ENCODE measurements at places on chromosomes 12 and 14.

DNA sequence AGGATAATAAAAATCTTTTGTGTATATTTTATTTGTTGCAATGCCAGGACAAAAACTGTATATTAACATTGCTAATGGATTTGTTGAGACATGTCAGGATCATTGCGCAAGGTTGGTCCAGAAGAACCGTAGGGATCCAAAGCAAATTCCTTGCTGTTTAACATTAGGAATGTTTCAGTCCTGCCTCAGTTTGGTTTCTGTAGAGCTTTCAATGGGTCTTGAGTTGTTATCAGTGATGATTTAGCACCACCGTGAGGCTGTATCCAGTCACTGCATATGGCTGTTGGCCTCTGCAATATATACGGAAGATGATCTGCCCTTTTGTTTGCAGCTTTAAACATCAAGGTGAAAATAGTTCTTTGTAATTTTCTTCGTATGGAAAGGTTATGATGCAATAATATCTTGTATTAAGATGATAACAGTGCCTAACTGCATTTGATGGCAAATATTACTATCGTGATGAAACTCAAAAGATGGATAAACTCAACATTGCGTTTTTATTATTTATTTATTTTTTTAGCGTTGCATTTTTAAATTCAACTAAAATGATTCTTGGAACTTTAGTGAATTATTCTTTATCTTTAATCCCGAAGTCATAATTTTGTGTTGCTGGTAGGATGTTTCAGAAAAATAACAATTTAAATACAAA is 231.2 kb downstream of the AKAP6 start:
- DNase-seq, result no peak

GRCh38 chr12:132117558-132117875 is 26.6 kb downstream of the DDX51 start:
- no peak for DNase-seq

DNA sequence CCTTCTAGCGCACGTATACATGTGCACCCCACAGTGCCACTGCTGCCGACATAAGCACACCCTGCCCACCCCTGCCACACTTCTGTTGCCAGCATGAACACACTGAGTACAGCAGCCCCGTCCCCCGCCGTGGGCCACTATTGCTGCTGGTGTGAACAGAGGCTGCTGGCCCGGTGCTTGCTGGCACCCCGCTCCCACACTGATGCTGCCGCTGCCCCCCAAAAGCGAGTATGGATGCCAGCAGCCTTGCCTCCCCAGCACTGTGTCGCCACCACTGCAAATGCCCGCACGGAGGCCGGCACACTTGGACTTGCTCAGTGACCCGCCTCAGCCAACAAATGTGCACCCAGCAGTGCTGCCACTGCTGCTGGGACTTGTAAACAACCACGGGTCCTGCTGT is 872.4 kb upstream of the ATXN7L3B start:
- DNase-seq, result no peak

DNA sequence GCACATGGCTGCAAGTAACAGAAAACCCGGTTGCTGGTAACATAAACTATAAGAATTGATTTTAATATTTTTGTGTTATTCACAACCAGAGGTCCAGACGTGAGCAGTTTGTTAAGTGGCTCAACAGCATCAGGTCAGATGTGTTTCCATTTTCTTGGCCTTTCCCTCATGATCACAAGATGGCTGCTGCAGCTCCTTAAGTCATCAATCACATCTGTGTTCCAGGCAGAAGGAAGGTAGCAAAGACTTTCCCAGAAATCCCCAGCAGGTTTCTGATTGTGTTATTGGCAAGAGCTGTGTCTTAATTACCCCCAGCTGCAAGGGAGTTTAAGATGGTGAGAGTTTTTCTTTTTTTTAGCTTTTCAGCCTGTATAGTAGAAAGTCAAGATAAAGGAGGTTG is 40.4 kb upstream of the MYL2 start:
- no peak for DNase-seq

GRCh38 chr12:116150001-116150400 is 127.5 kb downstream of the MED13L start:
- DNase-seq, result no peak

- DNase-seq, result no peak
These were observed 39.2 kb downstream of the OSBPL8 start for GRCh38 chr12:76520348-76520747.

DNA sequence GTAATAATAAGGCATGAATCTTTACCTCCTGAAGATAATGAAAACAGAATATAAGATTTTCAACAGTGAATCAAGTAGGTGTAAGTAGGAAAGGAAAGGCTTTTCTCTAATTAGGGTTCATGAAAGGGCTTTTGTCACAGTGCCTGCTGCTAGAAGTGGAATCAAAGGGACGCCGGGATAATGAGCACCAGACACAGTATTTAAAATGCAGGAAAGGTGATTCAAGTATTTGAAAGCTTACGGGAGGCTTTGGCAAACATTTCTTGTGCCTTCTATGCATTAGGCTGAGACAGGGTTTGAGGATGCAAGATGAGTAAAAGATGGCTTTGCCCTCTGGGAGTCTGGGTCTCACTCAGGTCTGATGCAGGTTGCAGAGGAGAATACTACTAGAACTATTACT is 70.5 kb upstream of the ANO4 start:
- DNase-seq, result no peak

- no peak for DNase-seq
These were observed 104.0 kb downstream of the STAB2 start for GRCh38 chr12:103691063-103691462.

DNA sequence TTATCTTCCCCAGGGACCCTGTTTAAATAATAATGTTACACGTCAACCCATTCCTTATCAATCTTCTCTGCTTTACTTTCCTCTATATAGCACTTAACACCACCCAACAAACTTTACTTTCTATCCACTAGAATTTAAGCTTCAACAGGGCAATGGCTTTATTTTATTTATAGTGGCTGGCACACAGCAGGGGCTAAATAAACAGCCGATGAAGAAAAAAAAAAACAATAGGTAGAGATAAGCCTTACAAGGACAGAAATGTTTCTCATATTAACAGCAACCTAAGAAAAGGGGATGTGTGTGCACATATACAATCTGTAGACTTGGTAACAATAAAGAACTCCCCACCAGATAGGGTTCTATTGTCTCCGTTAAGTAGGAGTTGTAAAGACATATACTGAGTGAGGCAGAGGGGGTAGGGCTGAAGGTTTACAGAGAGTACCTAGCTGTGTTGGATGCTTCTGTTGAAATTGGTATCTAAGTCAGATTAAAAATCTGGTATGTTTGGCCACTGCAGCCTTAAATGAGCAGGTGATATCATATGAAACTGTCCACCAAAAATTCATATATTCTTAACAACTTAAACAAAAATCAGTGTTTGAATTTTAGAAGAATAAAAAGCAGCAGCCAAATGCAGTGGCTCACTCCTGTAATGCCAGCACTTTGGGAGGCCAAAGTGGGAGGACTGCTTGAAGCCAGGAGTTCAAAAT is 24.7 kb upstream of the AP4S1 start:
- no peak for DNase-seq

- DNase-seq, result no peak
These were observed 47.8 kb upstream of the ETV6 start for GRCh38 chr12:11601647-11602046.

DNA sequence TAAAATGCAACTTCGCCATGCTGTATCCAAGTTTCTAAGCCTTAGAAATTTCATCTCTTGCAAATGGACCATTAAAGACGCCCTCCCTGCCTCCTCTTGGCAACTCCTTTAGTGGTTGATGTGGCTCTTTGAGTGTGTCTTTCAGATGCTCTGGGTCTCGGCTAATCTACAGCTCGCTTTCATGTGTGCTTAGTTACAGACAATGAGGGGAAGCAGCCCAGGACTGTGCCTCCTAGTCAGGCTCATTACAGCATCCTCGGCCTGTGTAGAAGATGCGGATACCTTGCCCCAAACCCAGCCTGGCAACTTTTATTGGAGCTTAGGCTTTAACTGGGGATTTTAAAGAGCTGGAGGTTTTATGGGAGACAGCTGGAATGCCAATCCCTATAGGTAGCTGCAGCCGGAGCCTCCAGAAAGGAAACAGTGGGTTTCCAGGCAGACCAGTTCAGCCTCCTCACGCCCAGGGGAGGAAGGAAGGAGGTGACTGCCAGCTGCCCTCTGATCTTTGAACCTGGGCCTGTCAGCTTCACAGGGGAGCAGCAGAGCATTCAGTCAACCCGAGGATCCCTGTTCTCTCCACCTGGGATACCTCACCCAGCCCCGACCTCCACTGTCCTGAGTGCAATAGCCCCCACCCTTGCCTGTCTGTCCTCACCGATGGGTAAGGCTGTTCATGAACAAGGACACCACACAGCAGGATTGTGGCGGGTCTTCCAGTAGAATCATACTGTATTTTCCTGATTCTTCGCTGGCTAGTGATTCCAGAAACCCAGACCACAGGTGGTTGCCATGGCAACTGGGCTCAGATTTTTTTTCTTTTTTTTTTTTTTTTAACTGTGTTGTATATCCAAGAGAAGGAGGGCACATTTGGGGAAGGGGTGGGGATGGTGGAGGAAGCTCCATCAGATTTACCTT is 638.5 kb downstream of the MED13L start:
- no peak for DNase-seq

DNA sequence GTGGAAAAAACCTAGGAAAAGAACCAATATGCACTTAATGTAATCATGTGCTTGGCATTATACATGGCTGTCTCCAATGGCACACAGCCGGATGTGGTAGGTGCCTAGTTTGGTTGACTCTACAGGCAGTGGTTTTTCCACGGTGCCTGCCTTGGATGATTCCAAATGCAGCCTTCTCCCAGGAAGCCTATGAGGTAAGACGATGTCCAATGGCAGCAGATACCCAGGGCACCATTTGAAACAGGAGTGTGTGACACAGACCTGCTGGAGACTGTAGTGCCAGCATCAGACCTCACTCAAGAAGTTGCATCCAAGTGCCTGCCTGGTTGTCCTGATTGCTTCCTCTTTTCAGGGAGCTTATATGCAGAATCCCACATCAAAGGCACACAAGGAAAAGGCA is 88.0 kb upstream of the VASH1 start:
- DNase-seq, result no peak

DNA sequence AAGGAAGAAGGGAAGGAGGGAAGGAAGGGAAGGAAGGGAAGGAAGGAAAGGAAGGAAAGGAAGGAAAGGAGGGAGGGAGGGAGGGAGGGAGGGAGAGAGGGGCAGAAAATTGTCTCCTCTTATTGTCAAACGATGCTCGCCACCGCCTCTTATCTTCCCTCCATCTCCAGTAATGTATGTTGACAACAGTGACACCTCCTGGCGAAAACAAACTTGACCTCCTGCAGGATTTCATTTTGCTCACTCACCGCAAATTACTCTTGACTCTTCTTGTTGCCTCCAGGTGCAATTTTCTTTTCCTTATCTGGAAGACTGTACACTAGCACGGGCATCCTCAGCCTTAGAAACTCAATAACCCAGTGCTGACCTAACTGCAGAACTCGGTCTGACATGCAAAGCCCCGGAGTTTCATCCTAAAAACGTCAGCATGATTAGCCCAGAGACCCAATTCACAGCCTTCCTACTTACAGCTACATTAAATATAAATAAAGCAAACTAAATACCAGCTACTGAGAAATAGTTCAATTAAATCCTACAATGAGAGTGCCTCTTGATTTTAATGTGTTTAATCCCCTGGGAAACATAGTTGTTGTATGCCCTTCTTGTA is 512.4 kb upstream of the TMPO start:
- DNase-seq, result no peak

- no peak for DNase-seq
These were observed 11.8 kb downstream of the ATG14 start for GRCh38 chr14:55399852-55400251.
